ENCODE measurements at places on chromosomes 13 and 19.

GRCh38 chr19:49788857-49789256, 22.1 kb downstream of the AP2A1 start:
- DNase-seq: no peak

DNA sequence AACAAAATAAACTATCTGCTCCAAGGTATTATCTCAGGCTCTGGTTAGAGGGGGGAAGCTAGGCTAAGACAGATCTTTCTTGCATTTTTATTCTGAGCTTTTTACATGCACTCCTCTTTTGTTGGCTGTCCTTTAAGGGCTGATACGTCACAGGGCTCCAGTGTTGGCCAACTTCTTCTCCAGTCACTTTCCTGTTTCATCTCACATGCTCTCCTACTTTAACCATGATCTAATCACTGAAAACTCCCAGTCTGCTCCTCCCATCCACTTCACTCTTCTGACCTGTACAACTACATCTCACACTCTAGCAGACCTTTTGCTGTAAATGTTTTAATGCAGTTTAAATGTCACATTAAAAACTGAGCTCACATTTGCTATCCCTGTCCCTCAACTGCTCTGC, 510.0 kb upstream of the KLF12 start:
- DNase-seq: no peak

GRCh38 chr19:29255912-29256311, 43.0 kb upstream of the UQCRFS1 start:
- DNase-seq: no peak

DNA sequence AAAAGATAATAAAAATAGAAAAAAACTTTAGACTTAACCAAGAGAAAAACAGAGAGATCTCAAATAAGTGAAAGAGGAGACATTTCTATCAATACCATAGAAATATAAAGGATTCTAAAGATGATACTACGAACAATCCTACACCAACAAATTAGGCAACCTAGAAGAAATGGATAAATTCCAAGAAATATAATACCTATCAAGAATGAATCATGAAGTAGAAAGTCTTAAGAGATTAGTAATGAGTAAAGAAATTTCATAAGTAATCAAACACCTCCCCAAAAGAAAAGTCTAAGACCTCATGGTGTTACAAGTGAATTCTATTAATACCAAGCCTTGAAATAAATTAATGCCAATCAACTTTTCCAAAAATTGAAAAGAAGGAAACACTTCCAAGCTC, 1584.5 kb upstream of the MIR17HG start:
- no peak for DNase-seq

- no peak for DNase-seq
Measured at GRCh38 chr13:24851546-24851945, 87.6 kb downstream of the RNF17 start.

DNA sequence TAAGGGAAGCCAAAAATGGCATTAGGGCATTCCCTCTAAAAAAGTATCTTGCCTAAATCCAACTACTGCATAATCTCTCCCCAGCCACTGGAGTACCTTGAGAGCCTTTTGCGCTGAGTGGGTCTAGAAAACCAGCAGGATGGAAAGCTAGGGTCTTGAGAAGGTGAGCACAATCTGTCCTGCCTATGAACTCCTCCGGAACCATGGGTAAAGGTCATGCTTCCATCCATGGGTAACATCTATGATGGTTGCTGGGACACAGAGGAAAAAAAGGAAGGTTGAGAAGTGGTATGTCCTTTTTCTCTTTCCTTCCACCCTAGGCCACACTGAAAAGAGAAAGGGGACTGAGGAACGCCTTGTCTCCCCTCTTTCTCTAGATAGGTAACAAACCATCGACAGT, 52.4 kb downstream of the ZNF676 start:
- DNase-seq: no peak

DNA sequence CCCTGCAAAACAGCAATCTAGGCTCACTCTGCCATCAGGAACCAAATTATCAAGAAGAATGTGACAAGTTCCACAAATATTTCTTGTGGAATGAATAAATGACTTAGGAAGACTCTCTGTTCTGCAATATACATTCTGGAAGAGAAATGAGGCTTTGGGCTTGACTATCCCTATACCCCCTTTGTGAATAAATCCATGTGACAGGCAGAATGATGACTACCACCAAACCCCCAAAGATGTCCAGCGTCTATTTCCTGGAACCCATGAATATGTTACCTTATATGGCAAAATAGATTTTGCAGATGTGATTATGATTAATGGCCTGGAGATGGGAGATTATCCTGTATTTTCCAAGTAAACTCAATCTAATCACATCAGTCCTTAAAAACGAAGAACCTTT, 139.3 kb downstream of the ENOX1 start:
- no peak for DNase-seq

DNA sequence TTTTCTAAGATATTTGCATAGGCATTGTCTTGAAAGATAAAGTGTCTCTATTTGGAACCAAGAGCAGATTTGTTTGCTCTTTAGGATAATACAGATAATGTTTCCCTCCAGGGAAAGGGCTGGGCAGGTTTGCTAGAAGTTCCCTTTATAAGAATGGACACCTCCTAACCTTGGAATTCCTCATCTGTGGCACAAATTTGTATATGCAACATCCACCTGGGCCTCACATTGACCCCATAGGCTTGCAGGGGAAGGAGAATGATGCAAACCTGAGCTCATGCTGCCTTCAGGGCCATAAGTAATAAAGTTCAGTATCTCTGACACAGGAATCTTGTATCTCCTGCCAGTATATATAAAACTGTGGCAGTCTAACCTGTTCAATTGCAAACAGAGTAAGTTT, 508.4 kb upstream of the MIR17HG start:
- no peak for DNase-seq

- DNase-seq: no peak
Measured at GRCh38 chr13:100987948-100988347, 313.4 kb upstream of the TMTC4 start.

- DNase-seq: no peak
Measured at GRCh38 chr13:49760558-49760957, 31.9 kb downstream of the KPNA3 start.

DNA sequence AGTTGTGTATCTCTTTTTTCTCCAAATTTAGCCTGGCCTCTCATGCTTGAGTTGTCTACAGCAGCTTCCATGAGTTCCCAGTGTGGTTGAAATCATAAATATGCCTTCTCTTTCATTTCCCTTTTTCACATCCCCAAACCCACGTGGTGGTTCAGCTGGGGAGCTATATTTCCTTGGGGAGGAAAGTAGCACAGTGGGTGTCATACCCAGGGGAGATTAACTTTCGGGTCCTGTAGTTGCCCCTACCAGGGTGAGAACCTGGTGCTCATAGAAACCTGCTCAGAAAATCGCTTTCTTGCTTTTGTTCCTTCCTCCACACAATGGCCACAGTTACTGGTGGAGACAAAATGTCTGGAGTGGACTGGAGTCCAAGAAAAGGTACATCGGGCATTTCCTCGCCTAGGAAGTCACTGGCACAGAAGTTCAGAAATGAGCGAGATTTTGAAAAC, 7.0 kb upstream of the LILRA4 start:
- no peak for DNase-seq

GRCh38 chr13:91017669-91018053, 329.8 kb upstream of the MIR17HG start:
- peak; percentile 1 for DNase-seq

DNA sequence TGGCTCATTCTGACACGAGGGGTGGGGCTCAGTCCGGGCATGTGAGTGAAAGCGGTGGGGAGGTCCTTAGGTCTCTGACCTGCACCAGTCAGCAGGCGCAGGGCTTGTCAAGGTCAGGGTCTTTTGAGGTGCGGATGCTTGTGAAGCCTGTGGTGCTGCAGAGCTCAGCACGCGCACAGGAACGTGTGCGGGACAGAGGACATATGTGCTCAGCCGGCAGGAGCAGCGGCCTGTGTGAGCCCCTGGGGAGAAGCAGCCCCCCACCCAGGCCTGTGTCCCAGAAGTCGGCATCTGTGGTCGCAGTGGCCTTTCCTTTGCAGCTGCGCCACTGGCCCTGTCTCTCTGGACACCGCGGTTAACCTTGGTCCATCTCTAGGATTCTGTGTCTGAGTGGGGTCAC, 30.9 kb downstream of the ATP4B start:
- DNase-seq: no peak

DNA sequence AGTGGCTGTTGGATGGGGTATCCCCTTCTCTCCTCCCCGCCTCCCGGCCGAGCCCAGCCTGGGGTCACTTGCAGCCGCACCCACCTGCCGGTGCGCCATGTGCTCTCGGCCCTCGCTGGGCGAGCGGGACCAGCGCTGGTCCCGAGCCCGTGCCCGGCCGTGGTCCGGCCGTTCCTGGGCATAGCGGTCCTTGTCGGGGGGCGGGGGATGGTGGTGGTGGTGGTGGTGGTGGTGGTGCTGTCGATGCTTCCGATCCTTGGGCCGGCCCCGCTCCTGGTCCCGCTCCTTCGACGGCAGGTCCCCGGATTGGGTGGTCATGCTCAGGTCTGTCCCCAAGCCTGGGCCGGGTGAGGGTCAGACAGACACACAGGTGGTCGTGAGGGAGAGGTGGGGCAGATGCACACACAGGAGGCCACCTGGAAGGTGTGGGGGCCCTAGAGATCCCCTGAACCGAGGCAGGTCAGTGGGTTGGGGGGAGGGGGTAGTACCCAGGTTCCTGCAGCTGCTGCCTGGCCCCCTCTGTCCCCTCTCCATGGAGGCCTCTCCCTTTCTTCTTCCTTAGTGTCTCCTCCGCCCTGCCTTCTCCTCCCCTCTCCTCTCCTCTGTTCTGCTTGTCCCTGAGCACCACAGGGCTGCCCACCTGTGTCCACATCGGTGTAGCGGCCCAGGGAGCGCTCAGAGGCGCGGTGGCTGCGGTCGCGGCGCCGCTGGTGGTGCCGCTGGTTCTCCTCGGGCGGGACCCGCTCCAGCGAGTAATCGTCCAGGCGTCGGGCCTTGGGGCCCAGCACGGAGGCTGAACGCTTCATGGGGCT, 58.7 kb downstream of the IER2 start:
- DNase-seq: no peak

GRCh38 chr13:20399961-20400360, 125.7 kb downstream of the CRYL1 start:
- DNase-seq: no peak

All from neural crest cell (in vitro differentiated cells).